ENCODE measurements at places on chromosomes 7 and 10.

DNA sequence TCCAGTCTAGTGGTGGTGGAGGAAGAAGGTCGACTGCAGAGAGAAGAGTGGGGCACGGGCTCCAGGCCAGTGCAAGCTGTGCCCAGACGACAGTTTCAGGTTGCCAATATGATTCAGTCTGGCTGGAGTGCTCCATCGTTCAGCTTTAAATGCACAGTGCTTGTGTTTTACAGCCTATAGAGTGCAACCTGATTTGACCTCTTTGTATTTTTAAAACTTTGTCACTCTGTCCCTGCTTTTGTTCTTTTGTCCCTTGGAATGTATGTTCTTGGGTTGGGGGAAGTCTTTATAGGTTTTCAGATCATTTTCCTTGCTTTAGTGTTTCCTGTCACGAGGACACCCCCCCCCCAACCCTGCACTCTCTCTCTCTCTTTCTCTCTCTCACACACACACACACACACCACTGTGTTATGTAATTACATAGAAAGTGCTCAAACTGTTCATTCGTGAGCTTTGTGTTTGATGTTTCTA is 198.0 kb downstream of the CAMK1D start:
- DNase-seq, result no peak

GRCh38 chr7:17030559-17030958 is 148.8 kb upstream of the AGR3 start:
- DNase-seq, result no peak

- DNase-seq, result no peak
Observed at GRCh38 chr7:111439977-111440376, 122.3 kb downstream of the IMMP2L start.

GRCh38 chr10:94344522-94345122 is 18.1 kb downstream of the NOC3L start:
- DNase-seq, result no peak

- no peak for DNase-seq
Observed at GRCh38 chr10:9911488-9911887, 1106.2 kb upstream of the CELF2 start.

- DNase-seq, result no peak
Observed at GRCh38 chr7:152176797-152177196, 151.3 kb downstream of the GALNT11 start.

- no peak for DNase-seq
Observed at GRCh38 chr10:129530581-129530980, 63.5 kb downstream of the MGMT start.

- no peak for DNase-seq
Observed at GRCh38 chr7:108231221-108231620, 101.1 kb upstream of the LAMB4 start.

- DNase-seq, result peak; percentile 52
Observed at GRCh38 chr7:55280031-55280454, 85.1 kb upstream of the LANCL2 start.

DNA sequence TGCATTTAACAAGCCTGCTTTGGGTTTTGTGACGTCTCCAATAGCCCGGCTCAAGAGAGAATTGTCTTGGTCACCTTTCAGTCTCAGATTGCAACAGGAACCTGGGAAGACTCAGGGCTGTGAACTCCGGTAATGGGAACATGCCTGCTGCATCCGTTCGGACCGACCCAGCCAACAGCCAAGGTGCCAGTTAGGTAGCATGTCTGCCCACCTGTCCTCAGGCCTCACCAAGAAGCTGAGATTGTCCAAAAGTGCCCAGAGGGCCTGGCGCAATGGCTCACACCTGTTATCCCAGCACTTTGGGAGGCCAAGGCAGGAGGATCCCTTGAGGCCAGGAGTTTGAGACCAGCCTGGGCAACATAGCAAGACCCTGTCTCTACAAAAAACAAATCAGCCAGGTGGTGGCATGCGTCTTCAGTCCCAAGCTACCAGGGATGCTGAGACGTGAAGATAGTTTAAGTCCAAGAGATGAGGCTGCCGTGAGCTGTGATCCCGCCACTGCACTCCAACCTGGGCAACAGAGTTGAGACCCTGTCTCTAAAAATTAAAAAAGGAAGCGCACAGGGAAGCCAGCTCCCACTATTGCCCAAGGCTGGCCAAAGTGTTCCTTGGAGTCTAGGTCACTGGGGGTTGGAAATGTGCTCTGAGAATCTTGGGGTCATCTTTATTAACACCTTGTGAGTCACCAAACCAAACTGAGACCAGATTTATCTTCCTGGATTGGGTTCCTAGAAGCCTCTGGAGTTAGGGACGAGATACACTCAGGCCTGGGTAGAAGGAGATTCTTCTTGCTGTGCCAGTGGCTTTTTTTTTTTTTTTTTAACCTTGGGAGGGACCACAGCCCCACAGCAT is 26.9 kb downstream of the BAG3 start:
- DNase-seq, result no peak

DNA sequence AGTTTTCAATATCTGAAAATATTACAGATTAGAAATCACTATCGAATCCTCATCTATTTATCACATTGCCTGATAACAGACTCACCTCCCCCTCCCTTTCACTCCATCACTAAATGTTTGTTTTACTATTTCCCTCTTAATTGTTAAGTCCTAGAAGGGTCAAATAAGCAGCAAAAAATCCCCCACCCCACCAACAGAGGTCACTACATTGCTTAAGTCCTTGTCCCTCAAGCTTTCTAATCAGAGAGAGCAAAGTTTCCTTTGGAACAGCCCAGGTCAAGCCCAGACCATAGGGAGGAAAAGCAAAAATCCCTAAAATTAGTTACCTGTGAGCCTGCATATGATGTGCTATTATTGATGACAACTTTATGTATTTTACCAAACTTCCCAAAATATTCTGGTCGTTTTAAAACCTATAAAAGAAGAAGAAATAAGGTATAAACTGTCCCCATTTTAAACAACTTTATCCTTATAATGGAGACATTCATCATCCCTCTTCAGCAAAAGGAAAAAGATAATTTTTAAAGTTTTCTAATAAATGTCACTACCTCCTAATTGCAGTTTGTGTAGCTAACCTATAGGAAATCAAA is 95.0 kb downstream of the CNOT4 start:
- DNase-seq, result no peak

- DNase-seq, result no peak
Observed at GRCh38 chr7:127119517-127119916, 133.2 kb downstream of the GRM8 start.

DNA sequence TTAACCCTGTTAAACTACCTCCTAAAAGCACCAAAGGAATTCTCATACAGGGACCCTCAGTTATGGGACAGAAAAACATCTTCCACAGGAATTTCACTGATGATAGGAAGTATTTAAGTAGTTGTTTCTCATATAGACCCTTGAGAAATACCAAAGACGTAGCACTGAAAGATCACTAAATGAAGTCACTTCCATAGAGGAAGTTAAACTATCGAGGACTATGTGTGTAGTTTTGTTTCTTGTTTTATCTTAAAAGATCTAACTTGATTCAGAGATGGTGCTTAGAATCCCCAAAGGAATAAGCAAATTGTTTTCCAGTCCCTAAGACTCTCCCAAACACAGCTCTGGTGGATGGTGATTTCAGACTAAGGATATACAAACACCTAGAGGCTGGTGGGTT is 94.8 kb upstream of the AFAP1L2 start:
- no peak for DNase-seq

DNA sequence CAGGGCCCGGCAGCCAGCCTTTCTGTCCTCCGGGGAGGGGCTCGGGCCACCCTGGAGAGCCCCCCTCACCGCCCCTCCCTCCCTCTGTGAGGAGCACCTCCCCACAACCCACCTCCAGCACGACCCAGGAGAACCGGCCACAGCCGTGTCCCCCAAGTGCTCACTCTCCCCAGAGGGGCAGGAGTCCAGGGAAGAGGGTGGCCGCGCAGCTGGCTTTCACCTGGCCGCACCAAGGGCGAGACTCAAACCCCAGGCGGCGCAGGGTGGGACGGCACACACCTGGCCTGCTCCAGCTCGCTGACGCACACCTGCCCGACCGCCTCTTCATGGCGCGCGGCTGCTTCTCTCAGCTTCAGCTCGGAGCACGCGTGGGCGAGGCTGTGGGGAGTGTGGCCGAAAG is 73.4 kb downstream of the CFAP46 start:
- DNase-seq, result no peak

- DNase-seq, result no peak
Observed at GRCh38 chr7:47807756-47808155, 140.5 kb downstream of the PKD1L1 start.

DNA sequence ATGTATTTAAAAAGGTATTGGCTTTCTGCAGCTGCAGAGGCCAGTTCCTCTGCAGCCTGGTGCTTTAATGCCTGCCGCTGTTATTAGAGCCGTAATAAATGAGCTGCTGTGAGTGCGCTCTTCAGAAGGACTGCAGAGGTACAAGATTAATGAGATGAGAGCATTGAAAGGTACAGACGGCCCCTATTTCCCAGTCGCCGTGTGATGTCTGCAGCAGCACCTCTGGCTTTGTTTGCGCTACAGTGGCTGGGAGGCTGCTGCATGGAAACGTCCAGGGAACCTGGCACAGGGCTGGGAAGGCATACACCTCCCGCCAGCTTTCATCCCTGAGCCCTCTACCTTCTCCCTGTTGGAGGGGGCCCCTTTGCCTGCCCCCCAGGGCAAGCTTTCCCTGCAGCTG is 383.8 kb upstream of the ZMIZ1 start:
- DNase-seq, result no peak

DNA sequence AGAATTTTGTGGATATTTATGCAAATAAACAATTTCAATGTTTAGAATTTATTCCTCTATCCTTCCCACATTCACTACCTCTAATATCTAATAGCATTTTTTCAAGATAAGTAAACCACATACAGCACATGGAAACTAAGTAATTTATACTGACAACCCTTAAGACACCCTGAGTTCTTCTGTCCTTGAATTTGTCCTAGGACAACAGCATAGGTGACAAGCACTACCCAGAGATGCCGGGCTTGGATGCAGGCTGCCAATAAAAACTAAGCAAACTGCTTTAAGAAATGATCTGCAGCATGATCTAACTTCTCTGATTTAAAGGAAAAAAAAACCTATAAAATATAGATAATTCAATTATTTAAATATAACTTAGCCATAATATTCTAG is 22.7 kb downstream of the NT5C3A start:
- DNase-seq, result no peak

GRCh38 chr7:79855172-79855571 is 279.5 kb upstream of the GNAI1 start:
- no peak for DNase-seq

GRCh38 chr10:2920637-2921036 is 146.7 kb upstream of the PFKP start:
- no peak for DNase-seq

DNA sequence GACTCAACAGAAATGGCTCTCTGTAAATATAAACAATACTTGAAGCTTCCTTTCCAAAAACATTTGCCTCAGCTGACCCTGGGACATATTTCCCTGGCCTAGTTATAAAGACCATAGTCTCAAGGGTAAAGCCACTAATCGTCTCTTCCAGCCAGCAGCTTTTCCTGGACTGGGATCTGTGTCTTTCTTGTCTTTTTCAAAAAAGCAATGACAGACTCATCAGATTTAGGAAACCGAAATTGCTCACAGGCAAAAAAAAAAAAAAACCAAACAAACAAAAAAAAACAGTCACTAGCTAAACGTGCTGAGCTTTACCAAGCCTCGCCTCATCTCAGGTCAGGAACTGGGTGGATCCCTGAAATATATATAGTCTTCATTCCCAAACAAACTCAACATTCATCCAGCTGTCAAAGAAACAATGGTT is 23.5 kb downstream of the STN1 start:
- no peak for DNase-seq

DNA sequence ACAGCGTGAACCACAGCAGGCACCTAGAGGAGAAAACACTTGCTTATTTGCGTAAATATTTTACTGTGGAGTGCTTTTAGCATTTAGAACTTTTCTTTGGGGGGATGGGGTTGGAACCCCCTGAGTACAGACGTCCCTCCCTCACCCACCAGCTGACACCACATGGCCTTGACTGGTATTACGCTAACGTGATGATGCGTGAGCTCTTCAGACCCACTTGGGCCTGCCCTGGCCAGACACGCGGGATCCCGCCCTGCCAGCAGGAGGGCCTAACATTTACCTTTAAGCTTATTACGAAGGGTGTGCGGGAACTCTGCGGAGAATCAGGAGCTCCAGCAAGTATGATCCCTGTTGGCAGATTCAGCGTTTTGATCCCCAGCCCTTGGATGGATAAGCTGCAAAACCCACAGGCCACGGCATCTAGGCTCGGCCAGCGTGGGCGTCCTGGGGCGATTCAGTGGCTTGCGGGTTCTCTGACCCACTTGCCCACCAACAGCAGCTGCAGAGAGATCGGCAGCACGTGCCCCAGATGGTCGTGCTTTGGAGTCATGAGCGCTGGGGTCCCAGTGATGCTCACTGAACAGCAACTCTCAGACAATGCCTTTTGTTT is 545.5 kb upstream of the FOXK1 start:
- no peak for DNase-seq

GRCh38 chr7:1263391-1263951 is 30.8 kb downstream of the UNCX start:
- no peak for DNase-seq

GRCh38 chr10:12481924-12482323 is 132.6 kb downstream of the CAMK1D start:
- no peak for DNase-seq

DNA sequence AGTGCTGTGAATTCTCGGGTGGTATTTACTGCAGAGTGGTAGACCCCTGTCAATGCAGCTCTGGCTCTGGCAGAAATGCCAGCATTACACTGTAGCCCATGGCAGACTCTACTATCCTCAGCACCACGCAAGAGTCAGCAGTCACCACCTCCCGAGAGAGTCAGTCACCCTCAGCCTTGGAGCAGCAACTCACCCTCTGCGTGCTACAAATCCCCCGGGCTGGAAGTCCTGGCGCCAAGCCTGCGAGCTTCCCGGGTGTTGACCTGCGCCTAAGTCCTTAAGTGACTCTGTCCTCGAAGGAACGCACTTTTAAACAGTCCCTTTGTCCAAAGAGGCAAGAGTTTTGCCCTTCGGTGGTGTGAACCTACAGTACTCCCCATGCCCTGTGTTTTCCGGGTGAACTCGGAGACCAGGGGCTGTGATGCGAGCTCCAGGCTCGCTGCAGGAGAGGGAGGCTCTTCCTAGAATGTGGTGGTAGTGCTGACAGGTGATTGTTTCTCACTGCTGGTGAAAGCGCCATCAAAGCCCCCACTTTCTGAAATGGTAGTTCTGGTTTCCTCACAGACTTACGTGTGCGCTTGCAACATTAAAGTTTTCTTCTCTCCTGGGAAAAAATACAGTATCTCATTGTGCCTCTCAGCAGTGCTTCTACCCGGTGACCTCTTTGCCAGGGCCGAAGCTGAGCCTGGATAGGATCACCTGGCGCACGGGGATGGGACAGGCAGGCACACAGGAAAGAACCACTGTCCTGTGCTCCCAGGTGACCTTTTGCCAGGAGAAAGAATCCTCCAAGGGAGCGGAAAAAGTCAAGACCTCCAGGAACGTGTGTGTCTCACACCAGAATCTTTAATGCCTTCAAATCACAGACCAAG is 33.1 kb upstream of the MBL2 start:
- DNase-seq, result no peak

- DNase-seq, result peak; percentile 38
Observed at GRCh38 chr7:24821045-24821753, 63.9 kb upstream of the GSDME start.

- DNase-seq, result no peak
Observed at GRCh38 chr7:80624763-80625162, 13.7 kb upstream of the CD36 start.

GRCh38 chr7:155864271-155864985 is 52.2 kb upstream of the SHH start:
- DNase-seq, result no peak

- no peak for DNase-seq
Observed at GRCh38 chr10:3925184-3925583, 140.2 kb upstream of the KLF6 start.

GRCh38 chr7:31078363-31078990 is 26.4 kb downstream of the ADCYAP1R1 start:
- DNase-seq, result no peak

Data from activated CD4-positive, alpha-beta T cell treated with anti-CD3 and anti-CD28 coated beads, Interleukin-2, amount 50 U/mL, for 24 hours (primary cell).